ENCODE measurements at places on chromosomes 3 and 15. TPM values are rescaled to one million over a fixed set of nuclear protein-coding genes. Genes with fewer than 3 reads are reported as not detected.

SLC28A2 gene
- total RNA-seq, result not detected

SCN11A gene
- 34.5 TPM for total RNA-seq

PPP1R14D gene
- not detected for total RNA-seq

GOLGA6L24 gene
- not detected for total RNA-seq

TMC3 gene
- total RNA-seq, result 1.4 TPM
